ENCODE measurements at places on chromosomes 2 and 18. TPM values are rescaled to one million over a fixed set of nuclear protein-coding genes. Genes with fewer than 3 reads are reported as not detected.

The GAL3ST2 gene
- 0.22 TPM for total RNA-seq

The TUBA3E gene
- total RNA-seq, result 6.9 TPM

The DOK6 gene
- not detected for total RNA-seq

The LYG2 gene
- total RNA-seq, result not detected

The COL6A3 gene
- total RNA-seq, result 0.24 TPM

The ABI2 gene
- total RNA-seq, result 55.9 TPM

The OSR1 gene
- total RNA-seq, result 9.7 TPM

The ADAM23 gene
- total RNA-seq, result 10.0 TPM

The AGXT gene
- total RNA-seq, result not detected

The COPS9 gene
- total RNA-seq, result 254 TPM

The ARL5A gene
- total RNA-seq, result 20.4 TPM

The CRYGC gene
- total RNA-seq, result not detected

The PMAIP1 gene
- 14.5 TPM for total RNA-seq

The WDR43 gene
- total RNA-seq, result 107 TPM

The UBXN2A gene
- total RNA-seq, result 21.1 TPM

The C2orf92 gene
- total RNA-seq, result 0.72 TPM

The MEIS1 gene
- 1.6 TPM for total RNA-seq

The EFEMP1 gene
- 39.6 TPM for total RNA-seq

The POTEC gene
- not detected for total RNA-seq

The EFHD1 gene
- 4.7 TPM for total RNA-seq

Data from A549 treated with AZD2906 at 1 μM for 4 hours (cell line).